ENCODE measurements at places on chromosomes 2 and 18. TPM values are rescaled to one million over a fixed set of nuclear protein-coding genes. Genes with fewer than 3 reads are reported as not detected.

CLEC4F gene
- total RNA-seq: 0.60 TPM

UGT1A3 gene
- not detected for total RNA-seq

CYS1 gene
- not detected for total RNA-seq

REG1B gene
- not detected for total RNA-seq

PAX3 gene
- 6.1 TPM for total RNA-seq

OXER1 gene
- total RNA-seq: 2.3 TPM

KCNS3 gene
- total RNA-seq: 26.8 TPM

SLC9A4 gene
- total RNA-seq: 0.36 TPM

EDAR gene
- total RNA-seq: 4.3 TPM

KDM3A gene
- total RNA-seq: 153 TPM

SLC4A3 gene
- total RNA-seq: 0.48 TPM

RIOK3 gene
- 93.3 TPM for total RNA-seq

UGT1A10 gene
- not detected for total RNA-seq

SPATA3 gene
- total RNA-seq: not detected

RUFY4 gene
- total RNA-seq: not detected

NEU2 gene
- 19.9 TPM for total RNA-seq

SAG gene
- total RNA-seq: not detected

PARD6G gene
- 47.5 TPM for total RNA-seq

DSG1 gene
- 1,682 TPM for total RNA-seq

TCF7L1 gene
- total RNA-seq: 0.55 TPM

CTAGE1 gene
- total RNA-seq: not detected

SLC25A52 gene
- not detected for total RNA-seq

CASP8 gene
- total RNA-seq: 12.4 TPM

VWA3B gene
- not detected for total RNA-seq

RGPD4 gene
- total RNA-seq: not detected

DTNA gene
- total RNA-seq: 4.8 TPM

ZNF532 gene
- 46.2 TPM for total RNA-seq

ST6GAL2 gene
- total RNA-seq: 0.79 TPM

Data from suprapubic skin (tissue), 4 donors.